ENCODE measurements at places on chromosomes 13 and 19.

GRCh38 chr13:56400774-56401173 lies 739.9 kb upstream of the PRR20A start:
- DNase-seq: no peak

DNA sequence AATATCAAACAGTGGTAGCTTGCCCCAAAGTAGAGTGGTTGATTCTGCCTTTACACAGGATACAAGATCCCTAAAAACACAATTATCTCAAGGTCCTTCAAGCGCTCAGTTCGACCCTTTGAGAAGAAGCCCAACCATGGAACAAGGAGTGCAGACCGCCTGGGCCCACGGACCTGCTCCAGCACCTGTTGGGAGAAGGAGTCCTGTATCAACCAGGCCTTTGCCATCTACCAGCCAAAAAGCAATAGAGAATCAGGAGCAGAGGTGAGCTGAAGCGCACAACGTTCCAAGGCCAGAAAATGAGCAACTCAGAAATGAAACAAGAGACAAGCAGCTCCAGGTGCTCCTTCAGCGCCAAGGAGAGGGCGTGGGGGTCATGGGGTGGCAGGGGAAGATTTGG lies 6.3 kb upstream of the LILRB3 start:
- no peak for DNase-seq

DNA sequence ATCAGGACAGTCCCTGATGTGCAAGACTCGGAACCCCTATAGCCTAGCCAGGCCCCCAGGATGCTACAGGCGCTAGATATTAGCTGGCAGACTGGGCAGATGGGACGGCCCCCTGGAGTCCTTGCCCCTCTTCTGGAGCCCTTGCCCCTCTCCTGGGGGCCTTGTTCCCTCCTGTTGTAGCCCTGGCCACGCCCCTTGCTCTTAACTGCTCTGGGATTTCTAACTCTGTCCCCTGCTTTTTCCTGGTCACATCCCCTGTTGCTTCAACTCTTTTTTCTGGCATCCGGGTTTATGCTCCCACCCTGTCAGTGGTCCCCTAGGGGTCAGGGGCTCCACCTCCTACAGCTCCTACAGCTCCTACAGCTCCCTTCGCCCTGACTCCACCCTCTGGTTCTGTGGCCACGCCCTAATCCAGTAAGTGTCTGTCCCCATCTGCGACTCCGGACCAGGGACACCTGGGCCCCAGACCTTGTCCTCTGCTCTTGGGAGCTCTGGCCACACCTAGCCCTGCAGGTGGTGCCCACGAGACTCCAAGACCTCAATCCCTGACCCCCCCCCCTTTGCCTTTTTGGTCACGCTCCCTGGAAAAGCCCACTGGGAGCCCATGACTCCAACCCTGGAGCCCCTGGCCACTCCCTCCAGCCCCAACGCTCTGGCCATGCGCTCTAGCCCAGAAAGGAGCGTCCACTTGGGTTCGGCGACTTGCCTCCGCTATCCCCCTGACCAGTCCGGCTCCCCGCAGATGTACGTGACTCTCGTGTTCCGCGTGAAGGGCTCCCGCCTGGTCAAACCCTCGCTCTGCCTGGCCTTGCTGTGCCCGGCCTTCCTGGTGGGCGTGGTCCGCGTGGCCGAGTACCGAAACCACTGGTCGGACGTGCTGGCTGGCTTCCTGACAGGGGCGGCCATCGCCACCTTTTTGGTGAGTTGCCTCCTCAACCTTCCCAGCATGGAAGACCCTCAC lies 6.8 kb downstream of the PLPPR2 start:
- no peak for DNase-seq

GRCh38 chr19:38907227-38907626 lies 4.8 kb downstream of the CCER2 start:
- no peak for DNase-seq

DNA sequence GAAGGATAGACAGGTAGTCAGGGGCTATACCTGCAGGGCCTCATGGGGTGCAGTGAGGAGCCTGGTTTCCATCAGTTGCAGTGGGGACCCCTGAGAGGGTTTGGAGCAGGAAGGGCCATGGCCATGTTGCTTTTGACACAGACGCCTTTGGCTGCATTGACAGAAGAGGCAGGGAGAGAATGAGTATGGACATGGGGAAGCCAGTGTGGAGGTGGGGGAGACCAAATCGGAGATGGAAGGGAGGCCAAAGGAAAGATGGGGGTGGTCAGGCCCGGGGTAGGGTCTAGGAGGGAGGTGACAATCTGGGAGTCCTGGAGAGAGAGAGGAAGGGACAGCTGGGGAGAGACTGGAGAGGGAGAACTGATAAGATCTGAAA lies 1.3 kb downstream of the HSD11B1L start:
- DNase-seq: no peak

DNA sequence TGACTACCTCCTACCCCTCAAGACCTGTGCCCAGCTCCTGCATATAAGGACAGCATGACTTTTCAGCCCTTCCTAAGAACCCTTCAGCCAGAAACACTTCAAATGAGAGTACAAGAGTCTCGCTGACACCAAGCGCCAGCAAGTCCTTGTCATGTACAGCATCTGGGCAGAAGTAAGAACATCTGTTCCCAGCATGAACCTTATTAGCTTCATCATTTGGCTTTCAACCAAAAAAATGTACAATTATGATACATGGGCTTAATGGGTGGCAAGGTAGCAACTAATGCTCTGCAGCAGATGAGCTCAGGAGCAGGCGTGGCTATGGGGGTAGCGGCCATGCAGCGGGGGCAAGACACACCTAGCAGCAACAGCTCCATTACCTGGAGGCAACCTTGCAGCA lies 487.6 kb downstream of the COG6 start:
- no peak for DNase-seq

- no peak for DNase-seq
Measured at GRCh38 chr13:40161351-40161810, 505.1 kb downstream of the FOXO1 start.

Measured in Kasumi-1 (cell line).